Psoas muscle (tissue), 8 donors: ENCODE measurements at places on chromosomes 6 and 20. TPM values are rescaled to one million over a fixed set of nuclear protein-coding genes. Genes with fewer than 3 reads are reported as not detected.

DNA sequence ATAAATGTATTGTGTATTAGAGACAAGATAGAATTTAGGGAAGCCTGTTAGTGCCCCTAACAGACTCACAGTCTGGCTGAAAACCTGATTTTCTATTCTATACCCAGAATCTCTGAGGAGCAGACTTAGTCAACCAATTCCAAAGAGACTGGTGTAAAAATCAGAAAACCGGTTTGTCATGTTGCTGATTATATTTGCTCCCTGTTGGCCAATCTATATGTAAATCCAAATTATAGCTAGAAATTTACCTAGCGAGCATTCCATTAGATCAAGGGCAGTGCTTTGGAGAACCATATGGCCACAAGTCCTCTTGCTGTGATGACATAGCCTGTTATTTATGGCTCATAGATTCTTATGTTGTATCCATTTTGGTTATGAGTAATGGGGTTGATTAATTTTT, 4.8 kb downstream of the NFYA start:
- peaks cover 34% of the 10 kb centered on the region for H3K4me1 ChIP-seq
- no peak overlapping the region for H3K4me3 ChIP-seq
- no peak for DNase-seq
- peaks cover 3% of the 10 kb centered on the region for H3K36me3 ChIP-seq
- H3K27me3 ChIP-seq = no peaks in the 10 kb centered on the region
- no peak overlapping the region for H3K27ac ChIP-seq

- no peak overlapping the region for H3K4me3 ChIP-seq
- H3K4me1 ChIP-seq = no peaks in the 10 kb centered on the region
- H3K36me3 ChIP-seq = peaks cover 51% of the 10 kb centered on the region
- no peak overlapping the region for H3K27ac ChIP-seq
- DNase-seq = no peak
- no peaks in the 10 kb centered on the region for H3K27me3 ChIP-seq
Observed at GRCh38 chr6:158503846-158504245, 56.0 kb upstream of the TMEM181 start.

DNA sequence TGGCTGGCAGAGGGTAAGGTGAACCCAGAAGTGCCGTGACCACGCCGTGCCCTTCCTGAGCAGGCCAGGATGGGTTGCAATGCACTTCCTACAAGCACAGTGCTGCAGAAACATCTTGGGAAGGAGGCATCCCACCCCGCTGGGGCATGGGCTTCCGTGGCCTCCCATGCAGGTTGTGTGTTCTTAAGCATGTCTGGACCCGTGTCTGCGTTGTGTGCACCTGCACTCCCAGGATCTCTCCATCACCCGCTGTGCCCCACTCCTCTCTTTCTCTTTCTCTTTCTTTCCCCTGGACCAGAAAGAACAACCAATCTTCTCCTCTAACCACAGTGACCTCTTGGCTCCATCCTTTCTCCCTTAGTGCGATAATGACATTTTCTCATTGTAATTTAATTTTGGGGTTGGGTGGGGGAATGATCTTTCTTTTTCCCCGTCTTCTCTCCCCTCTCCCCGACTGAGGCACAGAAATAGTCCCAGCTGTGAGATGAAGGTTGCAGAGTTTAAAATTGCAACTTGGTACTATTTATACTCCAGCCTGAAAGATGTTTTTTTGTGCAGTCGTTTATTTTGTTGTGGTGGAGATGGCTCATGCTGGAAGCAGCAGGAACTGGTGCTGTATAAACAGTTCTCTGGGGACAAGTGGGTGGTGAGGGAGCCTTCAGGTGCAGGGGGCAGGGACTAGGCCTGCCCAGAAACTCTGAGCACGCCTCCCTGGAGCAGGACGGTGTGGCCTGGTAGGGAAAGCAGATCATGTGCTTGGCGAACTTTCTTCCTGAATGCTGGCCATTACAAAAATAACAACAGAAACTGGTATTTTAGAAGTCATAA, 20.5 kb downstream of the BCAS4 start:
- no peaks in the 10 kb centered on the region for H3K36me3 ChIP-seq
- H3K27ac ChIP-seq = no peak overlapping the region
- no peak for DNase-seq
- H3K4me3 ChIP-seq = no peak overlapping the region
- no peaks in the 10 kb centered on the region for H3K4me1 ChIP-seq

DNA sequence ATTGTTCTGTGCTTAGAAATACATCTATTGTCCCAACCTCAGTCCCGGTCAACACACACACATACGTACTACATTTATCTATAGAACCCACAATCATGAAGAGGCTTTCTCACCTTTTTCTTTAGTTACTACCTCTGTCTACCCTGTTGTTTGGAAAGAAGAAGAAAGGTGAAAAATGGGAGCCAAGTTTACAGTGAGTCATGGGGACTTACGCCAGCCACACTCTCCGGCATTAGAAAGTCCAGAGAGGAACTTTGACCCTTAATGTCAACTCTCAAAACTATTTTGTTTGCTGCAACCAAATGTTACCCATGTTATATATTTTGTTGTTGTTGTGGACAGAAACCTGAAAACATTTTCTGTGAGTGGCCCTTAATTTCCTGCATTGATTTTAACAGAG, 259.1 kb downstream of the ZFAND3 start:
- H3K27ac ChIP-seq = no peak overlapping the region
- peaks cover 7% of the 10 kb centered on the region for H3K36me3 ChIP-seq
- no peak for DNase-seq
- no peaks in the 10 kb centered on the region for H3K27me3 ChIP-seq

DNA sequence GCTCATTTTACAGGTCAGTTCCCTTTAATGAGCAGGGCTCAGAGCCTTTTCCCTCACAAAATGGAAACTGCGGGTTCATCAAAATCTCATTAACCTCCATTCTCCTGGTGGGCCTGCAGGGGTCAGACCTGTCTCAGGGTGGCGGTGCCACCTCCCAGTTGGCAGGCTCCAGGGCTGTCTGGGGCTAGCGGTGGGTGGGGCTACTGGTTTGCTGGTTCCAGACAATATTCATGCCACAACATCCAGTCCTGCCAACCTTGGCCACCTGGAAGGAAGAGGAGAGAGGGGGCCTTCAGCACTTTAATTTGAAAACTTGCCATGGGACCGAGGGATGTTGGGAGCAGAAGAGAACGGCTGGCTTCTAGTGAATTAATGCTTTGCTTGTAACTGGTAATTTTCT, 41.9 kb upstream of the CTNNBL1 start:
- DNase-seq = no peak
- H3K36me3 ChIP-seq = no peaks in the 10 kb centered on the region
- H3K27me3 ChIP-seq = no peaks in the 10 kb centered on the region
- H3K4me1 ChIP-seq = no peaks in the 10 kb centered on the region

- no peak overlapping the region for H3K4me3 ChIP-seq
- H3K27ac ChIP-seq = no peak overlapping the region
- H3K36me3 ChIP-seq = no peaks in the 10 kb centered on the region
- no peaks in the 10 kb centered on the region for H3K27me3 ChIP-seq
- no peaks in the 10 kb centered on the region for H3K4me1 ChIP-seq
Observed at GRCh38 chr6:31042806-31043205, 32.5 kb downstream of the MUC22 start.

DNA sequence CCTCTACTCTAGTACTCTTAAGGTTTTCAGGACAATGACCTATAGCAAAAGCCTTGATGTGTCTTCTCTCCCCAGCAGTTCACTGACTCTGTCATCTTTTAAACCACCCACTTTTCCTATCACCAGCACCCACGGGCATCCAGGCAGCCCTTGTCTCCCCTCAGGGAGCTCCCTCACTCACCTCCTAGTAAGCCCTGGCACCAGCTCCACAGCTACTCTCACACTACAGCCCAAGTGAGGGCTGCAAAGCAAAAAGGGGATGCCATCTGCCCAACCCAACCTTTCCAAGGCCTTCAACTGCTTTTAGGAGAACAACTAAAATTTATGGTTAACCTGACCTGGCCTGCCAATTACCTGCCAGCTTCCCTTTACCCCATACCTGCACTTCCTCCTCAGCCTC, 26.0 kb downstream of the GCLC start:
- H3K4me3 ChIP-seq = no peak overlapping the region
- H3K36me3 ChIP-seq = peaks cover 52% of the 10 kb centered on the region
- H3K27me3 ChIP-seq = no peaks in the 10 kb centered on the region
- H3K4me1 ChIP-seq = peaks cover 34% of the 10 kb centered on the region
- no peak overlapping the region for H3K27ac ChIP-seq

DNA sequence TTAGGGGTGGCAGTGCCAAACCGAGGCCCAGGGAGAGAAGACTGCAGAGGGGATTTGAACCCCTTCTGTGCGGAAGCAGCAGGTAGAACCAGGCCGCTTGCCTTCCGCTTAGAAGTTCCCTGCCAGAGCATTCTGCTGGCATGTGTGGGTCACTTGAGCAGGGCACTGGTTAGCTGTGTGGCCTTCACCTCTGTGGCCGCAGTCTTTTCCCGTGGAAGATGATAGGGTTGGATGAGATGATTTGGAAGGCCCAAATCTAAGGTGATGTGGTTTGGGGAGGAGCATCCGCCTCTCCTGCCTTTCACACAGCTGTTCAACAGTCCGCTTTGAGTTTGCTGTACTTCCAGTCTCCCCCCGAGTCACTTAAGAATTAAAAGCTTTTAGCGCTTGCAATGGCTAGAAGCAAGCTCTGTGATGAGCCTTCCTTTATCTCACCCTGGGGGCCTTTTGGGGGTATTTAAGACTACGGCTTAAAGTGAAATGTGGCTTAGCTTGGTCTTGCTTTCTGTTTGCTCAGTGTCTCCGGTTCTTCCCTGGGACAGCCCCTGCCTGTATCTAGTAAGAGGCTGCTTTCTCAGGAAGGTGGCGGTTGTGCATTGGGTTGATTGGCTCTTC, 743 bp downstream of the CMTR1 start:
- H3K4me1 ChIP-seq = peaks cover 3% of the 10 kb centered on the region
- H3K27me3 ChIP-seq = no peaks in the 10 kb centered on the region
- peaks cover 34% of the 10 kb centered on the region for H3K36me3 ChIP-seq
- H3K27ac ChIP-seq = peak overlapping the region; percentile 89
- no peak for DNase-seq
- H3K4me3 ChIP-seq = peak overlapping the region; percentile 88

GRCh38 chr6:109834131-109834530, 143.0 kb downstream of the FIG4 start:
- H3K27ac ChIP-seq = no peak overlapping the region
- no peak for DNase-seq

GRCh38 chr6:63731930-63732329, 96.3 kb downstream of the PHF3 start:
- no peaks in the 10 kb centered on the region for H3K36me3 ChIP-seq
- DNase-seq = no peak
- H3K27me3 ChIP-seq = no peaks in the 10 kb centered on the region
- H3K4me1 ChIP-seq = no peaks in the 10 kb centered on the region

DNA sequence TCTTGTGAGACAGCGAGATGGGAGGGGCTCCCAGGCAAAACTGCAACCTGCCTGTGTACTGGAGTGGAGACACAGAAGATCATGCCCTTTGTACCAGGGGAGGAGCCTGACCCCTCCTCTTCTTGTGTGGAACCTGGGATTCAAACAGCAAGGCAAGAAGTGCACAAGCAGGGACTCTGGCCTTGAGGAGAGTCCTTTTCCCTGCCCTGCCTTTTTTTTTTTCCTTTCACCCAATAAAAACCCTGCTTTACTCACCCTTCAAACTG, 251.8 kb upstream of the OPRM1 start:
- no peaks in the 10 kb centered on the region for H3K27me3 ChIP-seq
- DNase-seq = no peak
- H3K27ac ChIP-seq = no peak overlapping the region
- H3K36me3 ChIP-seq = no peaks in the 10 kb centered on the region
- H3K4me3 ChIP-seq = no peak overlapping the region

GRCh38 chr6:156650896-156651390, 126.2 kb upstream of the ARID1B start:
- H3K27me3 ChIP-seq = no peaks in the 10 kb centered on the region
- no peaks in the 10 kb centered on the region for H3K4me1 ChIP-seq
- no peak overlapping the region for H3K27ac ChIP-seq
- H3K4me3 ChIP-seq = no peak overlapping the region

GRCh38 chr20:8865636-8866035, 203.3 kb upstream of the PLCB4 start:
- no peaks in the 10 kb centered on the region for H3K4me1 ChIP-seq
- no peaks in the 10 kb centered on the region for H3K27me3 ChIP-seq
- DNase-seq = no peak

- no peak for DNase-seq
- H3K27me3 ChIP-seq = no peaks in the 10 kb centered on the region
- H3K36me3 ChIP-seq = no peaks in the 10 kb centered on the region
- H3K4me3 ChIP-seq = no peak overlapping the region
Observed at GRCh38 chr20:61295682-61296628, 43.9 kb downstream of the CDH4 start.

DNA sequence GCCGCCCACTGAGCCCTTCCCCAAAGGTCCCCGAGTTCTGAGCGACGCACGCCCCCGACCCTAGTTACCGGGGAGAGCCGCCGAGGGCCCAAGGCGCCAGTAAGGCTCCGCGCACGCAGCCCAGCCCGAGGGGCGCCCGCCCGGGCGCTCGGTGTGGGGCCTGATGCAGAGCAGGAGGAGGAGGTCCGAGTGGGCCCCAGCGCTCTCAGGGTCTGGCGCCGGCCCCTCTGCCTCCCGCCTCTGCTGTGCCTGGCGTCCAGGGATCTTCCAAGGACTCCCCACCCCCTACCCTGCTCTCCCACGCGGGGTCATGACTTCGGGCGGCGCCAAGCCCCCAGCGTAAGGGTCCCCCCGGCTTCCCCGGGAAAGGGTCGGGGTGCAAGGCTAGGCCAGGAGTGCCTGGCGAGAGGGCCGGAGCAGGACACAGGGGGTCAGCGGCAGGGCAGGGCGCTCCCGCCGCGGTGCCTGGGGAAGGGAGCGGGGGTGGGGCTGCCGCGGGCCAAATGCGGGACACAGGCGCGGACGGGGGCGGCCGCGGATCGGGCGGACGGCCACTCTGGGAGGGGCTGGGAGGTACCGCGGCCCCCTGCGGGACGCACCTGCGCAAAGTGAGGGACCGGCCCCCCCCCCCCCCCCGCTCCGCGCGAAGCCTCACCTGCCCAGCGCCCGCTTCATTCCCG, 637 bp downstream of the ABHD12 start:
- peak overlapping the region; percentile 85 for H3K27ac ChIP-seq
- no peaks in the 10 kb centered on the region for H3K36me3 ChIP-seq
- H3K27me3 ChIP-seq = no peaks in the 10 kb centered on the region
- DNase-seq = peak; percentile 37
- peak overlapping the region; percentile 78 for H3K4me3 ChIP-seq
- peaks cover 3% of the 10 kb centered on the region for H3K4me1 ChIP-seq

GRCh38 chr6:134436950-134437349, 119.0 kb upstream of the SGK1 start:
- H3K27ac ChIP-seq = peak overlapping the region; percentile 71
- peaks cover 15% of the 10 kb centered on the region for H3K4me1 ChIP-seq
- H3K36me3 ChIP-seq = no peaks in the 10 kb centered on the region

GRCh38 chr6:26243752-26244151, 121.2 kb upstream of the BTN3A2 start:
- peaks cover 87% of the 10 kb centered on the region for H3K27me3 ChIP-seq
- no peak overlapping the region for H3K27ac ChIP-seq
- H3K36me3 ChIP-seq = no peaks in the 10 kb centered on the region
- H3K4me1 ChIP-seq = no peaks in the 10 kb centered on the region
- no peak for DNase-seq

- no peaks in the 10 kb centered on the region for H3K36me3 ChIP-seq
- no peaks in the 10 kb centered on the region for H3K27me3 ChIP-seq
- no peak overlapping the region for H3K4me3 ChIP-seq
- no peaks in the 10 kb centered on the region for H3K4me1 ChIP-seq
- DNase-seq = no peak
Observed at GRCh38 chr6:55584654-55585354, 5.8 kb upstream of the HMGCLL1 start.

The FAM162B gene
- 7.7 TPM for total RNA-seq

The VGLL2 gene
- 70.9 TPM for total RNA-seq

The BPIFB2 gene
- not detected for total RNA-seq

The TCF15 gene
- total RNA-seq = 6.5 TPM

The ALDH5A1 gene
- 16.7 TPM for total RNA-seq

The RAET1L gene
- total RNA-seq = not detected

The SLC52A3 gene
- 0.88 TPM for total RNA-seq

The OXT gene
- total RNA-seq = not detected

The HLA-DQB1 gene
- 2.9 TPM for total RNA-seq

The TRIM10 gene
- total RNA-seq = not detected

The TFB1M gene
- total RNA-seq = 18.6 TPM

The OR12D3 gene
- not detected for total RNA-seq
